Activated CD4-positive, alpha-beta T cell treated with anti-CD3 and anti-CD28 coated beads for 4 hours (primary cell): ENCODE measurements at places on chromosomes 3 and 15.

- no peak for DNase-seq
Measured at GRCh38 chr15:68435966-68436365, 4.0 kb upstream of the ITGA11 start.

DNA sequence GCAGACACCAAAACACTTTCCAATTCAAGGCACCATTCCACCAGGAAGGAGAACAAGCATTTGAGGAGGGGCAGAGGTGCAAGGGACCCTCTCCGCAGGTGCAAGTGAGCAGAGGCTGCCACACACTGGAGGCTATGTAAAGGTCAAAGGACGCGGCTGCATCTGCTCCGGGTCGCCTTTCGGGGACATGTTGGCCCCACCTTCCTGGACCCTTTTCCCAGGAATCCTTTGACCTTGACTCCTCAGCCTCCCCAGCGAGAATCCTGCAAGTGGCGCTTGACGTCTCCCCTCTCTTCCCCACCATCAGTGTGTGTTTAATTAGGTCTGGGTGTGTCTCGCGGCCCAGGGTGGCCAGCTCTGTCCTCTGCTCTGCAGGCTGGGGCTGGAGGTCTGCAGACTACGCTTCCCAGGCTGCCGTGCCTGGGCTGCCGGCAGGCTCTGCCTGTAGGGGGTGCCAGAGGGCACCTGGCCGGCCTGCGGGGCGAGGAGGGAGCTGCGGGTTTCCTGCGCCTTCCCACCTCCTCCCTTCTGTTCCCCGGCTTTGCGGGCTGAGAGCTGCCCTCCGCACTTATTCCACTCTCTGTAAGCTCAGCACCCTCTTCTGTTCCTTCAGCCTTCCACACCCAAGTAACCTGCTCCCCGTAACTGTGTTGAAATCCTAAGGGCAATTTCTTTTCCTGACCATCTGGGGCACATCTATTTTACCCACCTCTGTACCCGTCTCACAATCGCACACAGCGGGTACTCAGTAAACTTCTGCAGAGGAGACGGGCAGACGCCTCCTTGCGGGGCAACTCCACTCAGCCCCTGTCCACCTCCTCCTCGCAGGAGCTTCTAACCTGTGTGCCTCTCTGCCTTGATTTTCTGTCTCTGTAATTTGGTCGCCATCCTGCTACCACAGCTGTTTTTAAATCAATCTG, 129.8 kb downstream of the NSMCE3 start:
- peak; percentile 20 for DNase-seq

DNA sequence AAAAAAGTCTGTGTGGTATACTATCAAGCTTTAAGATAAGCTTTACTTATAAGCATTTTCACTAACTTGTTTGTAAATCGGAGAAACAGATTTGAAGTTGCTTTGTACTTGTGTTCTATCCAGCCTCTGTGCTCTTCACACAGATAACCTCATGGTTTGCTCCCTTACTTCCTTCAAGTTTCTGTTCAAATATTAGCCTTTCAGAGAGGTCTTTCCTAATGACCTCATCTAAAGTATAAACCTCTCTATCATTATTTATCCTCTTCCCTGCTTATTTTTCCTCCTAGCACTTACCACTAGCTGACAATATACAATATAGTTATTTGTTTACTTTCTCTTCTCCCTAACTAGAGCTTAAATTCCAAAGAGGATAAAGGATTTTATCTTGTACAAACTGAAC, 180.0 kb downstream of the CBLB start:
- DNase-seq = no peak

DNA sequence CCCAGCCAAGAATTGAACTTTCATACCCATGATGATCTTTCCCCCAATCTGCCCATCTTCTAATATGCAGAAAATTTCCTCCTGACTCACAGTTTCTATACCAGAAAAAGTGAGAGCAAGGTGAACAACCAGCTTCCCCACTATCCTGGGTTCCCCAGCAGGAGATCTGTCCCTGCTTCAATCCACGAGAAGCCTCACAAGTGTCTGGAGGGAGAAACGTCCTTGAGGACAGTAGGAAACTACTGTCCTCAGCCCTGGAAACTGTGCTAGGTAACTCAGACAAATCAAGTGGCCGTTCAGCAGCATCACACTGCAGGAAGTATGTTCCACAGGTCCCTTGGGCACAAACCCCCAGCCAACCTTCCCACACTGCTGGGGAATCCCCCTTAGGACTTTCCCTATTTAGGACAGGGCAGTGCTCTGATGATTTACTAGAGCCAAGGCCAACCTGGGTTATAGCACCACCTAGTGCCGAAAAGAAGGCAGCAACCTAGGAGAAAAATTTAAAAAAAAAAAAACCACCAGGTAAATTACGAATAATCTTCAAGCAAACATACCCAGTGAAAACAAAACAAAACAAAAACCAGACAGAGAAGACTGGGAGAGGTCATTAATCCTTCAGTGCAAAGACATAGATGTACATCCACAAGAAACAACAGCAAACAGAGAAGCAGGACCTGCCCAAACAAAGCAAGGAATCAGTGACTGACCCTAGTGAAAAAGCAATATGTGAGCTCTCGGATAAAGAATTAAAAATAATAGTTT, 36.0 kb downstream of the MORC1 start:
- DNase-seq = peak; percentile 1

DNA sequence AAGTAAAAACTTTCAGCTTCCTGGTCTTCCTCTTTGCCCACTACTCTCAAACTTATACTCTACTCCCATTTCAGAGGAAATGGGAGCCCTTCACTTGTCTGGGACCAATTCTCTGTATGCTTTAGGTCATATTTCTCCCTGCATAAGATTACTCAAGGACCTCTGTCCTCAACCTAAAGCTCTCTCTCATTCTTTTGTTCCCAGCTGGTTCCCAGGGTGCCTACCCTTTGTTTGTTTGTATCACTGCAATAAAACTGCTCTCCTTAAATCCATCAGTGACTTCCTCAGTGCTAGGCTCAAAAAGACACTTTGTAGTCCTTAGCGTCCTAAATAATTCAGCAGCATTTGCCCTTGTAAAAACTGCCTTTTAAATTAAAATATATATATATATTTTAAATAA, 2.9 kb downstream of the NGRN start:
- DNase-seq = no peak

- DNase-seq = peak; percentile 47
Measured at GRCh38 chr15:60548101-60548500, 69.2 kb upstream of the ICE2 start.

GRCh38 chr3:159928666-159929065, 60.0 kb upstream of the IL12A start:
- no peak for DNase-seq

DNA sequence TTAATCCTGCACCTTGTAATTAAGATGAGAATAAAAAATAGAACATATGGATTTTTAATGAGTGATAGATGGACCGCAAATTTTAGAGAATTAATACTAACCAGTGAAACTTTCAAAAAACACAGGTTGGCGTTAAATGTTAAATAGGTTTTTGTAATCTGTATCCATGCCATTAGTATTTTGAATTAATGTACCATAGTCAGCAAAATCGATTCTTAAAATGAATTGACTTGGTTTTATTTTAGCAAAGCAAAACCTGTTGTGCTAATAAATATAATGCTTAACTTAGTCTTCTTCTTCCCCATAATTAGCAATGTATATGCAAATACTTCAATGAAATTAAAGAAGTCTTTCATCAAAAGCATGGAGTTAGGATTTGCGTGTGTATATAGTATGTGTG, 63.1 kb downstream of the EPHA6 start:
- no peak for DNase-seq

GRCh38 chr3:107206945-107207344, 170.3 kb upstream of the CCDC54 start:
- no peak for DNase-seq

- peak; percentile 31 for DNase-seq
Measured at GRCh38 chr3:31980530-31981205, 394 bp downstream of the OSBPL10 start.

DNA sequence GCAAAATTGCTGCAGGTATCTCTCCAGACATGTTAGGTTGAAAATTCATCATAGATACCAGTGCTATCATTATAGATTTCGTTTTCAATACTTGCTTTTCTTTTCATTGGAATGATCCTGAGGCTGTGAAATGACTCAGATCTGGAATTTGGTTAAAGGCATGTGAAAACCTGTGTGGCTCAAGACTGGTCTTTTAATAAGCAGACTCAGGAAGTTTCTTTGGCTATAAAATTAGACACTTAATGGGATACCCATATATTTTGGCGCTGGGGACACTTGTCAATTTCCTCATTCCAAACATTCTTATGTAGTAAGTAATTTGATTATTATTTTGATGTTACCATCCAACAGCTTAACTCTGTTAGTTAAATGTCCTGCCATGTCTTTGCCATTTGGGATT, 1041.1 kb upstream of the GBE1 start:
- no peak for DNase-seq

DNA sequence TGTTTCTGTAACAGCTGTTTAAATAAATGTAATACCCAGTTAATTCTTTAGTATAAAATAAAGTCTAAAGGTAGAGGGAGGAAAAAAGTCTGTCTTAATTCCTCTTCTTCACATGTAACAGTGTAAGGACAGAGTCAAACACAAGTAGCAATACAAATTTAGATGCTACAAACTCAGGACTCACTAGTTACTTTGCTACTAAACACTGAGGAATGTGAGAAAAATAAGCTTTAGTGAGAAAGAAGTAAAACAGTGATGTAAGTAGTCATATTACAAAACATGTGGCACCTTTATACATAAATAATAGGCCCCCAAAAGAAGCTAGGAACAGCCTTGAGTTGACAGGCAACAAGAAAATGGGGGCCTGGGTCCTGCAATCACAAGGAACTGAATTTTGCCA, 113.0 kb downstream of the TBC1D5 start:
- no peak for DNase-seq

DNA sequence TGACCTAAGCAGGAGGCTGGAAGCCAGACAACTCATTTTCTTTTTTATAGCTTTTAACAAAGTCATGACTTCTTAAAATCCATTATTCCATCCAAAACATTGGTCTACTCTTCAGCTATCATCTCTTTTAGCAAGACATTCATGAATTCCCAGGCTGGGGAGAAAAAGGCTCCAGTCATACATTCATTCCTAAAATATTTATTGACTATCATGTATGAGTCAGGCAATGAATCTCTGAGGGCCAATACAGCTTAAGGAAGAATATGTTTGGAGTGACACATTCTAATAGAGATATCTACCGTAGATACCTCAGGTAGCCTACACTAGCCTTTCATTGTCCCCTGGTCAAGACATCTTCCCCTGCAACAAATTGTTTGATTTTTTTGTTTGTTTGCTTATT, 196.4 kb upstream of the NANOGP8 start:
- no peak for DNase-seq
